Stimulated activated CD4-positive, alpha-beta T cell treated with anti-CD3 and anti-CD28 coated beads, Interleukin-12 subunit alpha, Interleukin-12 subunit beta, amount 100 ng/mL, for 48 hours (primary cell): ENCODE measurements at places on chromosomes 6 and 20.
A peak's percentile ranks its signal among the peaks of the same experiment; 100 is the strongest.

DNA sequence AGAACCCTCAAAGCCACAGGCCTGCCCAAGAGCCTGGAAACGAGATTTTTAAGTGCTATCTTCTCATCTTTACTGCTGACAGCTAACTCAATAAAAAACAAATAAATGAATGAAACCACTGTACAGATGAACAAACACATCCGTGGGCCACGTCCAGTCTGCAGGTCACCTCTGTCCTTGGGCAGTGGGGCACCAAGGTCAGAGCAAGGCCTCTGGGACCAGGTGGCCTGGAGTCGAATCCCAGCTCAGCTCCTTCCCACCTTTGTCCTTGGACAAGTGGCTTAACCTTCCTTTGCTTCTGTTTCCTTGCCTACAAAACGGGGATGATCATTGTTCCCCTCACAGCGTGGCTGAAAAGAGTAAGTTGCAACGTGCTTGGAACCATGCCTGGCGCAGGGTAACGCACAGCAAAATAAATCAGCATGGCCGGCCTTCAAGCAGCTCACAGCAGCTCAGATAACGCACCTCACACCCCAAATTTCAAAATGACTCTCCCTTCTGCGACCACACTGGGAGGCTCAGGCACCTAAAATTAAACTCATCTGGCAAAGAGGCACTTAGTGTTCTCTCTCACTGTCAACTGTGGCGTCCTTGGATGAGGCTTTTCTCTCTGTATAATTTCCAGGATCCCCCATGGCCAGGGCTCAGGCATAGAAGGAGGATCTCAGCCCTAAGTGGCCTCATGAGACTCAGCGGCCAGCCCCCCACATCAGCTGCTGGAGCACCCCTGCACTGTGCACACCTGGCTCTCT lies 35.7 kb downstream of the RRBP1 start:
- no peak for DNase-seq

DNA sequence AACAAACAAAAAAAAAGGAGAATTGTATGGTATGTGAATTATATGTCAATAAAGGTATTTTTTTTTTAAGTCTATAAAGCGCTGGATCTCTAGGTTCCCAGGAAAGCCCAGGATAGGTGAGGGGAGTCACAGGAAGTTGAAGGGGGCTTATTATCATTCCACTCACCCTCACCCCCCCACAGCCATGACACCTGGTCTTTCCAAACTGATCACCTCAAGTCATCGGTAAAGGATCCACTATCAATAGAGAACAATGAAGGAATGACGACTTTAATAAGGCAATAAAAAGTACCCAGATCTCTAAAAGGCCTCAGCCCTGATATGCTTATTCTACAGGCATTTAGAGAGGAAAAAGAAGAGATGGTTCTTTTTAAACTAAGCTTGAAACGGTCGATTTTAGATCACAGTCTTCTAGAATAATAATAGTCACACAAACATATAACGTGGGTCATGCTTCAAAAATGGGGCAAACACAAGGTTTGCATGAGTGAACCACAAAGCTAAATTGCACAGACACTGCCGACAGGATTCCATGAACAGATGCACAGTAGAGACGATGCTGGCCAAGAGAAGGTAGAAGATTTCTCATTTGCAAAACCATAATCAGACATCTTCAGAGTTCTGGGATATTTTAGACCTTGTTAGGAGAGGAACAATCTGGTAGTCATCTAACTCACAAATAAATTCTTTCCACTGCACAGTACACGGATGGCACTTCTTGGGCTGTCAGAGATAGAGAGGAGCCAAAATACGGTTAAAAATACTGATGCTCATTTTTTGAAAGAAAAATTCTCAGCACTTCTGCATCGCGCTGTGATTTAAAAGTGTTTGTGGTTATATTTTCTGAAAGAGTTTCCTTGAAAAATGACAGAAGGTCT lies 21.0 kb downstream of the ZMYND8 start:
- DNase-seq, result no peak

DNA sequence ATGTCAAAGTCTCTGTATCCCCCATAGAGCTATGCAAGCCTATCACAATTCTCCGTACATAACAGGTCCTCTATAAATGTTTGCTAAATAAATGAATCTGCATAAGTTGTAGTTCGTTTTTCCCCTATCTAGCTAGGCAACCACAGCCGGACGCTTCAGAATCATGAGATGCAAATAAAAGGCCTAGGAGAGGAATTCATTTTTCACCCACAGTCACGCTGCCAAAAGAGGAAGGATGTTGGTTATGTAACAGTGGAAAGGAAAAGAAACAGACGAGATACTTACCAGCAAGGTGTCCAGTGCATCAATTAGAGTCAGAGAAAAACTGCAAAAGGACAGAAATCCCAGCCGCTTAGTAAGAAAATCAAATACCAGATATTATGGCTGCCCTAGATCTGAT lies 2.4 kb downstream of the EDEM2 start:
- no peak for DNase-seq

DNA sequence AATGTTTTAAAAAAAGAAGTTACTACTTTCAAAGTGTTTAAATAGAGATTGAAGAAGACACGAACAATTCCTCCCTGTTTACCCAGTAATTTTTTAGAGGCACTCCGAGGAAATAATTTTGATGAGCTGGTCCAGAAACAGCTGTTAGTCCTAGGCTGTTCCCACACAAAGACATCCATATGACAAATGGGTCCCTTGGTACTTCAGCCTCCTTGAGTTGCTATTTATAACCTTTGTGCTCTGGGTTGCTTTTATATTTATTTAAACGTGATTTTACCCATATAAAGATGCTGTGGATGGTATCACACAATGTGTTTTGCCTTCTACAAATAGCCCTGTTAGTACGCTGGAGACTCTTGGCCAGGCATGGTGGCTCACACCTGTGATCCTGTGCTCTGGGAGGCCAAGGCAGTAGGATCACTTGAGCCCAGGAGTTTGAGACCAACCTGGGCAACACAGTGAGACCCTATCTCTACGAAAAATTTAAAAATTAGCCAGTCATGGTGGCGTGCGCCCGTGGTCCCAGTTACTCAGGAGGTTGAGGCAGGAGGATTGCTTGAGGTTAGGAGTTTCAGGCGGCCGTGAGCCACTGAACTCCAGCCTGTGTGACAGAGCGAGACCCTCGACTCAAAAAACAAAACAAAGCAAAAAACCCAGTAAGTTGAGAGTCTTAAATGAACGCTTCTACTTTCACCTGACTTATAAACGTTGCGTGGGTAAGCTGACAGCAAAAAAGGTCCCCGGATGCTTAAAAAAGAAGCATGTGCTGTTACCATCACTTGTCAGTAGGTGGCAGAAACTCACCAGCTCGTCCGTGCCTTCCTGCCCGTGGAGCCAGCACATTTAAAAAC lies 56.9 kb upstream of the ARMH2 start:
- peak; percentile 50 for DNase-seq

GRCh38 chr20:49965781-49966305 lies 16.9 kb upstream of the SNAI1 start:
- DNase-seq, result no peak

- no peak for DNase-seq
Observed at GRCh38 chr6:68691120-68691519, 56.0 kb downstream of the ADGRB3 start.

- no peak for DNase-seq
Observed at GRCh38 chr6:22451962-22452361, 117.4 kb upstream of the HDGFL1 start.

DNA sequence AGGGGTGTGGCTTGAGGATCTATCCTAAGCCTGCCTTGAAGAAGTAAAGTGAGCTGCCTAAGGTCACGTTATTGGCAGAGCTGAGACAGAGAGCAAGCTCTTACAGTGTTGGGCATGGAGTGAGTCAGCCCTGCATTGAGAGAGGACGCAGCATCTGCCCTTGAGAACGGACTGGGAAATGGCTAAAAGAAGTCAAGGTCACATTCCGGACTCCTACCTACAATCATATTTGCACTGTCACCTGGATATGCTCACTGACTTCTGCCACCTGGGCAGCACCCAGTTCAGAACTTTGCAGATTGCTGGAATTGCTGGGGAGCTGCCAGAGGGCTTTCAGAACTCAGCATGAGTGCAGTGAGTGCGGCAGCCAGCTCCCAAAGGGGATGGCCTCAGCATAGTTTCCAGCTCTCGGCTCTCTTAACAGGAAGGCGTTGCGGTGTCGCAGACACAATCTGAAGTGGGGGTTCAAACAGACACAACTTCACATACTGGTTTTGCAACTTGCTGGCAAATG lies 199.3 kb upstream of the SGK1 start:
- DNase-seq, result no peak

GRCh38 chr6:149636124-149636523 lies 12.4 kb downstream of the KATNA1 start:
- no peak for DNase-seq

DNA sequence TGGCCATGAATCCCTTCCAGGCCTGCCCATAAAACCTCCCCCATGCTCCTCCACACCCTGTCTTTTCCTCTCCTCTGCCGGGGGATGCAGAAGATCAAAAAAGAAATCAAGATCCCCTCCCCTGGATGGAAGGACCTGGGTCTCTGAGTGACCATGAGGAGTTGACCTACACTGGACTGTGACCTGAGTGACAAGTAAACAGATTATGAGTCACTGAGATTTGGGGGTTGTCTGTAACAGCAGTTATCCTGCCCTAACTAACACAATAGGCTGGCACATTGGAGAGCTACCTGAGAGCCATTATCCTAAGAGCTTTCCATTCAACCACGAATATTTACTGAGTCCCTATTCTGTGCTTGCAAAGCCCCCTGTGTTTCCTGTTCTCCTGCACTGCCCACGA lies 28.4 kb upstream of the SIRPA start:
- no peak for DNase-seq

DNA sequence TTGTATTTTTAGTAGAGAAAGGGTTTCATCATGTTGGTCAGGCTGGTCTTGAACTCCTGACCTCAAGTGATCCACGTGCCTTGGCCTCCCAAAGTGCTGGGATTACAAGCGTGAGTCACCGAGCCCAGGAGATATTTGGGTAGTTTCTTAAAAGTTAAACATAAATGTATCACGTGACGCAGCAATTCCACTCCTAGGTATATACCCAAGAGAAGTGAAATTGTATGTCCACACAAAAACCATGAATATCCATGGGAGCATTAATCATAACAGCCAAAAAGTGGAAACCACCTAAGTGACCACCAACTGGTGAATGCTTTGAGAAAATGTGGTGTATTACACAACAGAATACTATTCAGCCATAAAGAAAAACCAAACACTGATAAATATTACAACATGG lies 164.8 kb downstream of the MRPL14 start:
- DNase-seq, result no peak

GRCh38 chr6:15623276-15624116 lies 39.3 kb downstream of the DTNBP1 start:
- DNase-seq, result no peak

- no peak for DNase-seq
Observed at GRCh38 chr20:47466704-47467459, 34.8 kb upstream of the NCOA3 start.

DNA sequence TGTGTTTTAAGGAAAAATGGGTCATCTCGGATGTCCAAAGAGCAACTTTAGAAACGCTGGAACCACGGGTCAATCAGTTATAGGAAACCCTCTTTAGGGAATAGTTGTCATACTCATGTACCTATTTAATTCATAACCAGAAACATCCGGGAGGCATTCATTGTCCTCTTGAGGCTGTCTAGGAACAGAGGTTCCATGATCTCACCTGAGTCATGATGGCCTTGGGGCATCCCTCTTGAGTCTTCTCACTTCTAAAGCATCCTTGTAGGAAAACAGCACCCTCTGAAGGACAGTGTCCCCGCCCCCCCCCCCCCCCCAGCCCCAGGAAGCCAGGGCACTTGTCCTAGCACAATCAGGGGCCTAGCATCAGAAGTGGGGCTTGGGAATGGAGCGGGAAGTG lies 46.3 kb upstream of the CDH4 start:
- DNase-seq, result no peak

GRCh38 chr6:28353981-28354676 lies 4.4 kb downstream of the ZKSCAN3 start:
- DNase-seq, result no peak

- no peak for DNase-seq
Observed at GRCh38 chr20:33404281-33404680, 3.0 kb upstream of the CDK5RAP1 start.

- DNase-seq, result no peak
Observed at GRCh38 chr6:112289038-112289566, 34.7 kb upstream of the LAMA4 start.

DNA sequence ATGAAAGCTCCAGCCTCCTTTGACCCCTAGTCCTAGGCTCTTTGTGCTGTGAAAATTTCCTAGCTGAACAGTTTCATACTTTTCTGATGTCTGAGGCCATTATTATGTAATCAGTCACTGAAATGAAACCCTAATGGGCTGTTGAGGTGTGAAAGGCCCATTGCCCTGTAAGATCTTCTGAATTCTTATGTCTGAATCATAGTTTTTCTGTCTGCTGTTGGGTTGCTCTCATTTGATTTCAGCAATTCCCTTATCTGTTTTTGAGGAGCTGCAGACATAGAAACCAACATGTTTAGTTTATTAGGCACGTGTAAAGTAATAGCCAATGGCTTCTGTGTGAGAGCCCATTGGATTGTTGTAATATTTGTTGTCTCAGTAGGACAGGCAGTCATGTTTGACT lies 118.1 kb downstream of the EYA4 start:
- DNase-seq, result no peak

- DNase-seq, result no peak
Observed at GRCh38 chr6:167589615-167589940, 237.1 kb upstream of the AFDN start.

DNA sequence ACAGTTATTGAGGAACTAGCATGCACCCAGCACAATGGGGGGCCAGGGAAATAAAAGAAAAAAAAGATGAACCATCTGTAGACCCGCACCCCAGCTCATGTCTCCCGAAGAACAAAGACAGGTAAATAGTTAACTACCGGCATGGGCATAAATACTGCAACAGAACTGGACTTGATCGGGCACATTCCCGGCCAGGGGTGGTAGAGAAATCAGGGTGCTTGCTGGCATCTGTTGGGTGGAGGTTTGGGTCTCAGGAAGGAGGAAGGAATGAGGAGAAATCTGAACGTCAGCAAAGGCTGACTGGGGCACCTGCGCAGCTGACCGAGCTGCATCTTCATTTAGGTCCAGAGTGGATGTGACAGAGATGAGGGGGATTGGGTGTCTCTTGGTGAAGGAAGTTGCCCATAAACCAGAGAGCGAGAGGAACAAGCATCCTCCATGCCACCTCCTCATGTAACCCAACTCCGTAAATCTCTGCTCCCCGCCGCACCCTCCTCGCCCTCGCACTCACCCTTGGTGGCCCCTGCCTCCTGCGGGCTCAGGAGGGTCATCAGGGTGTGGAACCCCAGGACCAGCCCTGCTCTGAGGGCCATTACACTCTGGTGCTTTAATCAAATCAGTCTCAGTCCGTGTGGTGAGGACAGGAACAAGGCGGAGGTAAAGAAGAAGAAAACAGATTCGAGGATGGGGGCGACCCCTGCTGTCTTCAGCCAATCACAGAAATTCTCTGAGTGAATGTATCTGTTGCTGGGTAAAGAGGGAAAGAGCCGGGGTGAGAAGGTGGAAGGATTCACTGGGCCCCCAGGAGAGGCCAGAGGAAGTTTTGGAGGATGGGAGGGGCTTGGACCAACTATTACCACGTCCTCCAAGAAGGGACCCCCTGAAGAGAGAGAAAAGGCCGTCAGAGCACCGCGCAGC lies at the start of gene HLA-DOA:
TSS of gene HLA-DOA (minus strand) at position 648 of the 918 bp plus-strand sequence.
- DNase-seq, result peak; percentile 12

GRCh38 chr6:29705389-29706231 lies 17.6 kb upstream of the HLA-F start:
- no peak for DNase-seq

- DNase-seq, result no peak
Observed at GRCh38 chr6:55495277-55495676, 83.7 kb downstream of the HMGCLL1 start.

- no peak for DNase-seq
Observed at GRCh38 chr20:9627219-9627618, 112.8 kb downstream of the LAMP5 start.
